LHCN-M2 (cell line): ENCODE measurements at places on chromosomes 16 and 17. TPM values are rescaled to one million over a fixed set of nuclear protein-coding genes. Genes with fewer than 3 reads are reported as not detected.
A peak's percentile ranks its signal among the peaks of the same experiment; 100 is the strongest.

The GALR2 gene
- 0.13 TPM in 1 of 2 replicates, not detected in the other for total RNA-seq

The TMC5 gene
- total RNA-seq: not detected in 2 replicates

The CD300LF gene
- not detected in 2 replicates for total RNA-seq

The SLC6A2 gene
- total RNA-seq: not detected in 2 replicates

The USH1G gene
- not detected in 2 replicates for total RNA-seq

The CDRT15L2 gene
- not detected in 2 replicates for total RNA-seq

The HS3ST6 gene
- not detected in 2 replicates for total RNA-seq

The ZG16 gene
- not detected in 2 replicates for total RNA-seq

The CAMKK1 gene
- 3.6 and 3.7 TPM in 2 replicates for total RNA-seq

- no peak for DNase-seq
These were observed 59.0 kb upstream of the TOM1L1 start for GRCh38 chr17:54841656-54842055.

DNA sequence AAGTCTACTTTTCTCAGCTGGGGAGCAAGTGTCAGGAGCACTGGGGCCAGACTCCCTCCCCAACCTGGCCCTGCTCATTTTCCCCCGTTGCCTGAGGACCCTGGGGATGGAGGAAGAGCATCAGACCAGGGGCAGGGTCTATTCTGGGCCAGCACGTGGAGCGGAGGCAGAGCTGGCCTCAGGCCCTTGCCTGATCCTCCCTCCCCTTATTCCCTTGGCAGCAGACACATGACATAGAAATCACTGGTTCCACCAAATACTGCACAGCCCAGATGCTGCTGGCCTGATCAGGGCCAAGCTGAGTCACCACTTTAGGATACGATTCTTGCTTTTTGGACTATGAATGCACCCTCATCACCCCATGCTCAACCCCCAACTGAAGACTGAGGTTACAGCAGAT, 15.8 kb upstream of the AGRP start:
- no peak for DNase-seq

- peak; percentile 78 for DNase-seq
These were observed 3.5 kb upstream of the UBALD2 start for GRCh38 chr17:76261421-76262215.

DNA sequence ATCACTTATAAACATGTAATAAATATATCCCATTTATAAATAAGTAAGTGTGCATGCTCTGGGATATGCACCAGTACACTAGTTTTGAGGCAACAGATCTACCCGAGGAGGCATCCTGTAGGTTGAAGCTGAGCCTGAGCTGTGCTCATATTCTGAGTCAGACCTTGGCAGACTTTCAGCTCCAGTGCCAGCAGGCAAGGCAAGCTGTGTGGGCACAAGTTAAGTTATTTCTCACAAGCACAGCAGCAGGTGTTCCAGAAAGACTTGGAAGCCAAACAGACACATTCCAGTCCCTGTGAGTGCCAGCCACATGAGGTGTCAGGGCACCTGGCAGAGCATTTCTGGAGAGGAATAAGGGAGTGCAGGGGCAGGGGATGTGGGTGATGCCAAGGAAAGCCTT, 1.3 kb upstream of the CLEC19A start:
- peak; percentile 83 for DNase-seq

DNA sequence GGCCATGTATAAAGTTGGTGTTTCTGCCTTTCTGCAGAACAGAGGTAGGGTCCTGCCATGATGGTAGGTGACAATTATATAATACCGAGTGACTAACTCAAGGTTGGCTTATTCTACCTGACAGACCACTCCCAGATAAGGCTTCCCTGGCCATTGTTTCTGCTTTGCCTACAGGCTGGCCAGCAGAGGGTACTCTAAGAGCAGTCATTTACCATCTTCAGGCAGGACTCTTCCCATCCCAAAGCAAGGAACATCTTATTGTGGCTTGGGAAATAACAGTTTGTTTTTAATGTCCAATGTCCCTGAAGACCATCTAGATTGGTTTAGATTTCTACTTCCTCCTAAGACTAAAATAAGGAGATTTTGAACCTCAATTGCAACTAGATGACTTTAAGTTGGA, 74.1 kb downstream of the SNX11 start:
- peak; percentile 55 for DNase-seq

- no peak for DNase-seq
These were observed 116.5 kb downstream of the CLEC16A start for GRCh38 chr16:11060842-11061241.

DNA sequence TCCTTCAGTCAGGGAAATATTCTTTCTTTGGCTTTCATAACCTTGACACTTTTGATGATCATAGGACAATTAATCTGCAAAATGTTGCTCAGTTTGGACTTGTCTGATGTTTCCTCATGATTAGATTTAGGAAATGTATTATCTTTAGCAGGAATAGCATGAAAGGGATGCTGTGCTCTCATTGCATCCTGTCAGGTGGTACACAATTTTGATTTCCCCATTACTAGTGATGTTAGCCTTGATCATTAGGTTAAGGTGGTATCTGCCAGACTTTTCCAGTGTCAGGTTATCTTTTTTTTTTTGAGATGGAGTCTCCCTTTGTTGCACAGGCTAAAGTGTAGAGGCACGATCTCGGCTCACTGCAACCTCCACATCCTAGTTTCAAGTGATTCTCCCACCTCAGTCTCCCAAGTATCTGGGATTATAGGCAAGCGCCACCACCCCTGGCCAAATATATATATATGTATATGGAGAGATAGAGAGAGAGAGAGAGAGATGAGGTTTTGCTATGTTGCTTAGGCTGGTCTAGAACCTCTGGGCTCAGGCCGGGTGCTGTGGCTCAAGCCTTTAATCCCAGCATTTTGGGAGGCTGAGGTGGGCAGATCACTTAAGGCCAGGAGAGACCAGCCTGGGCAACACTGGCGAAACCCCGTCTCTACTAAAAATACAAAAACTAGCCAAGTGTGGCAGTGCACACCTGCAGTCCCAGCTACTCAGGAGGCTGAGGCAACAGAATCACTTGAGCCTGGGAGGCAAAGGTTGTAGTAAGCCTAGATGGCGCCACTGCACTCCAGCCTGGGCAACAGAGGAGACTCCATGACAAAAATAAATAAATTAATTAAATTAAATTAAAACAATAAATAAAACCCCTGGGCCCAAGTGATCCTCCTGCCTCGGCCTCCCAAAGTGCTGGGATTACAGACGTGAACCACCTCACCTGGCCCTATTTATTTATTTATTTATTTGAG, 15.8 kb upstream of the CAVIN1 start:
- peak; percentile 36 for DNase-seq

GRCh38 chr16:5071341-5071680, 332 bp upstream of the ALG1 start:
- DNase-seq: no peak

- DNase-seq: no peak
These were observed 283.9 kb upstream of the EEF2KMT start for GRCh38 chr16:5381481-5381880.

DNA sequence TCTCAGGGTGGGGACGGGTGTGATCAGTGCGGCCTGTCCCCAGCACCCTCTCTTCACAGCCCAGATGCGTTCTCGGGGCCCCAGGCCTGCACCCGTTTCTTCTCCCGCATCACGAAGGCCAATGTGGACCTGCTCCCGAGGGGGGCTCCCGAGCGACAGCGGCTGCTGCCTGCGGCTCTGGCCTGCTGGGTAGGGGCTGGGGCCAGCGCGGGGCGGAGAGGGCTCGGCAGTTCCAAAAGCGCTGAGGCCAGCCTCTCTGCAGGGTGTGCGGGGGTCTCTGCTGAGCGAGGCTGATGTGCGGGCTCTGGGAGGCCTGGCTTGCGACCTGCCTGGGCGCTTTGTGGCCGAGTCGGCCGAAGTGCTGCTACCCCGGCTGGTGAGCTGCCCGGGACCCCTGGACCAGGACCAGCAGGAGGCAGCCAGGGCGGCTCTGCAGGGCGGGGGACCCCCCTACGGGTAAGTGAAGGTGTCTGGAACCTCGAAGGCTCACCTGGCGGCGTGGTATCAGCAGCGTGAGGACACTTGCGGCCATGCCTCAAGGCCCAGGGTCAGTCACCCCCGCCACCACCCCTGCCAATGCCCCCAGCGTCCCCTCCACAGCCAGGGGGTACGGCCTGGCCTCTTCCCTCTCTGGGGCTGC, 4.4 kb downstream of the MSLN start:
- DNase-seq: no peak

DNA sequence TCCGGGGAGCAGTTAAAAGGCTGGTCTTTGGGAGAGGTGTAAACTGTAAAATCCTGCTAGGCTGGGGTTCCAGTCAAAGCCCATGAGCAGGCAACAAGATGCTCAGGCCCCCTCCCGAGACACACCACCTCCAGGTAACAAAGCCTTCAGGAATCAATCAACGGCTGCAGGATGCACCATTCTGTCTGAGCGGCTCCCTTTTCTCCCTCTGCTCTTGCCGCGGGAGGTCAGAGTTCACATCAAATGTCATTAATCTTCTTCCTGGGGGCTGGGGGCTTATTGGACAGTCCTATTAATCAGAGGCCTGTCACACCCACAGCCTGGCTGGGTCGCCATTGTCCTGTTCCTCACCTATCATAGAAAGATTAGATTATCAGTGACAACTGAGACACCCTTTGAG, 11.9 kb upstream of the CCDC182 start:
- DNase-seq: no peak

DNA sequence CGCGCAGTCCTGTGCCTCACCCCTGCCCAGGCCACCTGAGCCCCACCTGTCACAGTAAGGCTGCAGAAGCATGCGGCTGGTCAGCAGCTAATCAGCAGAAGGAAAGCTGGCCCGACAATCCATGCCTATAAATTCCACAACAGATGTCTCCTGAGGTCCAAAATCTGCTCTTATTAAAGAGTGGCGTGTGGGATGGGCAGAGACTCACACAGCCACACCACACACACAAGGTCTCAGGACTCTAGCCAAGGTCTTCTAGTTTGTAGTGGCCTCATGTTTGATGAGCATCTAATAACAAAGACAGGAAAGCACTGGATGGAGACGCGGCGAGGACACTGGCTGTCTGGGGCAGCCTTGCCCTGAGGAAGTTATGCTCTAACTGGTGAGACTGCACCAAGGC, 55.9 kb downstream of the ANKRD11 start:
- DNase-seq: no peak

DNA sequence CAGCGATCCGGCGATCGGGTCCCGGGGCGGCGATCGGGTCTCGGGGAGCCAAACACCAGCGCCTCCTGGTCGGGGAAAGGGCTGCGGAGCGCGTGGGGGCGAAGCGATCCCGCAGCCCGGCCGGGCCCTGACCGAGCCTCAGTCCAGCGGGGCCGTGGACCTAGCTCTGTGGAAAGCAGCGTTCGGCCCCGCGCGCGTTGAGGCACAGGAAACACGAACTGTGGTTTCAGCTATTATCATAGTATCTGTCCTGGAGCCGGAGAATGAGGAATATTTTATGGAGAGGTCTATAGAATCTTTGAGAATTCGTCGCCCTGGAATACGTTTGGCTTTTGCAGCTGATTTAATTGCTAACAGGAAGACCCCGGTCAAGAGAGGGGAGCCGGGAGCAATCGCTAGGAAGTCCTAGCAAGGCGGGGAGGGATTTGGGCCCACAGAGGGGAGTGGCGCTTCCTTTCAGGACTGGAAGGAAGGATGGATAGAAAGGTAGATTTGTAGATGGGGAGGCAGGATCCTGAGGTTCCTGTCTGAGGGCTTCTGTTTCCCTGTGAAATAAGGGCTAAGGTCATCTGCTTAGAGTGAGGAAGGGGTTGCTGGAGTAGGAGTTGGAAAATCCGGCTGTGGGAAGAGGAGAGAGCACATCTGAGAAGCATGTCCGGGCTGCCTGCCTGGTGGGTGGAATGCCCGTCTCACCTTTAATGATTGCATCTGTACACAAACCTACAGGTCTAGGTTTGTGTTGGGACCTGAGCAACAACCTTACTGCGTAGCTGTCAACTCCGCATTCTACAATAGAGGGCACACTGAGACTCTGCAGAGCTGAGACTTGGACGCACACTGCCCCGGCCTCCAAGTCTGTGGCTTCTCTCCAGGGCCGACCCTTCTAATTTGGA, 770 bp downstream of the CCNF start:
- DNase-seq: no peak

DNA sequence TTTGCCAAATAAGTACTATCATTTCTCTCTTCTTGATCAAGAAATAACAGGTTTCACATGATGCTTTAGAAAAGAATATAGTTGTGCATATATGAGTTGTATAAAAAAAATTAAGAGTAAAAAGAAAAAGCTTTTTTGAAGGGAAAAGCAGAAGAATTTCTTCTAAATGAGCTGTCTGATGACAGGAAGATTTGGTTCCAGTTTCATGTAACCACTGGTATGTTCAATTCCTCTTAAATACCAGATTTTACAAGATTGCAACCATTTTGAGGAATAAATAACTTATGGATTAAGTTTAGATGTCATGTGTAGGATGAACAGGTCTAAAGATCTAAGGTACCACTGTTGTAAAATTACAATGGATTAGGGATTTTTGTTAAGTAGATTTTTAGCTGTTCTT, 45.0 kb downstream of the VMP1 start:
- no peak for DNase-seq

- peak; percentile 85 for DNase-seq
These were observed 5.6 kb upstream of the ZFHX3 start for GRCh38 chr16:73053364-73054124.

DNA sequence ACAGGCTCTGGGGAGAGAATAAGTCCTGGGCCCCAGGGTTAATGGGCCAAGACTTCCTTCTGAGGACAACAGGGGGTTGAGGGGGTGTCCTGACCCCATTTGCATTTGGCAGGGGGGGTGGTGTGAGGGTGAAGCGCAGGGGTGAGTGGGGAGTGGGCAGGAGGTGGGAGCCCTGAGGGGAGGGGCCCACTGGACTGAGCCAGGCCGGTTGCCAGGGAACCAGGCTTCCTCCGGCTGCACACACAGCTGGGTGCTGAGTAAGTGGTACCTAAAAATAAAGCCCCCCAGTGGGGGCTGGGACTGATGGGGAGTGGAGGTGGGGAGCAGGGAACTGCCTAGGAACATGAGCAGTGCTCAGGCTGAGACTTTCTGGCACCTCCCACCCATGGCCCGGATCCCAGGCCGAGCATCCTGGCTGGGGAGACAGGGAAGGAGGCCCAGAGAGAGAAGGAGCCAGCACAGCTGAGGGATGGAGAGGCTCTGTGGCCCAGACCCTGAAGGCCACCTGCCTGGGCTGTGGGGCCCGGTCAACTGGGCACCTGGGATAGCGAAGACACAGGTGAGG, 7.5 kb upstream of the RASD1 start:
- DNase-seq: no peak

DNA sequence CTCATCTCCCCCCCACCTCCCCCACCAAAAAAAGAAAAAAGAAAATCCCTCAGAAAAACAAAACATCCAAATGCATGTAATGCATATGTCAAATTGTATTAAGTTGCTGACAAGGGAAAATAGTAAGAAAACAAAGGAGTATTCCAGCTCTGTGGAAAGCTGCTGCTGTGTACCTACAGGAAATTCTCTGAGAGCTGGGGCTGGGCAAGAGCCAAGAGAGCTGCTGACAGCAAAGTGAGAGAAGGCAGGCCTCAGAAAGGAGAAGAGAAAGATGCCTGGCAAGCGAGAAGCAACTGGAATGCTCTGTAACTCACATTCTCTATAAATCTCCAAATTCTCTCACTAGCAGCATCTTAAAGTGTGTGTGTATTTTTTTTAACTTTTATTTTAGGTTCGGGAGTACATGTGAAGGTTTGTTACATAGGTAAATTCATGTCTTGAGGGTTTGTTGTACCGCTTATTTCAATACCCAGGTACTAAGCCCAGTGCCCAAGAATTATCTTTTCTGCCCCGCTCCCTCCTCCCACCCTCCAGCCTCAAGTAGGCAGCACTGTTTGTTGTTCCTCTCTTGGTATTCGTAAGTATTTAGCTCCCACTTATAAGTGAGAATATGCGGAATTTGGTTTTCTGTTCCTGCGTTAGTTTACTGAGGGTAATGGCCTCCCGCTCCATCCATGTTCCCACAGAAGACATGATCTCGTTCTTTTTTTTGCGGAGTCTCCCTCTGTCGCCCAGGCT, 24.4 kb downstream of the CNTROB start:
- no peak for DNase-seq

GRCh38 chr17:76240461-76241203, at the start of gene RNF157:
TSS of gene RNF157 (minus strand) at chr17:76240493. CDS start at chr17:76240240, 253 bp downstream.
- peak; percentile 49 for DNase-seq
